ENCODE measurements at places on chromosomes 11 and 22.

DNA sequence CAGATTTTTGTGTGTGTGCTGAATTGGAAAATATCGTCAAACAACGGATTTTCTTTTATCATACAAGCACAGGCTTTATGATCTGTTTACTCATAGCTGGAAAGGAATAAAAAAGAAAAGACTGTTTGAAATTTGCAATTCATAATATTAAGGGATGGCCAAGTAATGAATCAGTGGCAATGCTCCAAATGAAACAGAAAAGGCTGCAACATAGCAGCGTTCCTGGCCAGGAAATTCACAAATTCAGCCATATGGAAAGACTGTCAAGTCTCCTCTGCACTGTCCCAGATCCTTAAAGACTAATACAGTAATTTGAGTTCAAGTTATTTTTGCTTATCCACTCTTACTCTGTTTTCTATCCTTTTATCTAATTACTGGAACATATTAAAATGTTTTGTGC lies 98.2 kb downstream of the MSANTD4 start:
- no peak for DNase-seq

GRCh38 chr11:126701520-126701897 lies 299.1 kb downstream of the KIRREL3 start:
- no peak for DNase-seq

DNA sequence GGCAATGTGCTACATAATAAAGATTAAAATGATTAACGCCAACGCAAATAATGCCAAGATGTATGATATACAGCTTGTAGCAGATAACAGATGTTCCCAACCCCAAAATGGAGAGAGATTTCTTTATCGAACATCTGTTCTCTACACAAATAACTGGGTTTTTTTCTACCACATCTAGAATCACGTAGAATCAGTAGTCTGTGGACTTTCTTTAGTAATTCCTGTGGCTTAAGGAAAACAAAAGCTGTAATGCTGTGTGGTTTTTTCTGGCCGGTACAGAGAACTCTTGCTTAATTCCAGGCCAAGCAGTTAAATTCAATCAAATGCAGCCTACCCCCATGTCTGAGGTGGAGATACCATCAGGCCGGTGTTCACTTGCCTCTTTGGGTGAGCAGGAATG lies 303.4 kb downstream of the FAT3 start:
- no peak for DNase-seq

- no peak for DNase-seq
These were observed 36.6 kb upstream of the CREB3L1 start for GRCh38 chr11:46240861-46241260.

GRCh38 chr11:30852645-30853044 lies 266.5 kb upstream of the MPPED2 start:
- DNase-seq, result no peak

GRCh38 chr11:1502168-1502953 lies 15.8 kb upstream of the MOB2 start:
- DNase-seq, result no peak

- no peak for DNase-seq
These were observed 43.8 kb downstream of the FBXO7 start for GRCh38 chr22:32518381-32518780.

DNA sequence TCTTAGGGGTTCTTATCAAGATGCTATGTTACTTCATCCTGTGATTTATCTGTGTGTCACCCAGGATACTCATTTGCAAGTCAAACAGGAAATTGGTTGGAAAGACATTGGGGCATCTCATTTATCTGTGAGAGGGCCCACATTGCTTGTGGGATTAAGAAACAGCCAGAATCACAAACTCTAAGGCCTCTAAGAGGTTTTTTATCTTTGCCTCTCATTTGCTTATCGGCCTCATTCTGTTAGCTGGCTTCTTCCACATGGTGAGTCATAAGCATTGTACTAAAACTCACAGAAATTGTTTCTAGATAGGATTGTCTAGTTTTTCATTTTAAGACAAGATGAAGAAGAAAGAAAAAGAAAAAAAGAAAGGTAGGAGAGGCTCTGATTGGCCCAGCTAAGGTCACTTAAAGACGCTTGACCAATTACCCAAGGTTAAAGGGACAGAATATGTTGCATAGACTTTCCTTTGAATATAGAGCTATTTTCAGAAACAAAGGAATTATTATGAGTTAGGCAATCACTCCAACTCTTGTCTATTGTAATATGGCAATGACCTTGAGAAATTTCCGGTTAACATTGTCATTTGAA lies 121.9 kb downstream of the ARHGAP42 start:
- DNase-seq, result no peak

- no peak for DNase-seq
These were observed 859.5 kb upstream of the CCDC90B start for GRCh38 chr11:84145616-84146185.

- DNase-seq, result no peak
These were observed 38.4 kb downstream of the CD44 start for GRCh38 chr11:35177370-35177769.

- no peak for DNase-seq
These were observed 540.8 kb downstream of the SOX6 start for GRCh38 chr11:15815246-15816195.

DNA sequence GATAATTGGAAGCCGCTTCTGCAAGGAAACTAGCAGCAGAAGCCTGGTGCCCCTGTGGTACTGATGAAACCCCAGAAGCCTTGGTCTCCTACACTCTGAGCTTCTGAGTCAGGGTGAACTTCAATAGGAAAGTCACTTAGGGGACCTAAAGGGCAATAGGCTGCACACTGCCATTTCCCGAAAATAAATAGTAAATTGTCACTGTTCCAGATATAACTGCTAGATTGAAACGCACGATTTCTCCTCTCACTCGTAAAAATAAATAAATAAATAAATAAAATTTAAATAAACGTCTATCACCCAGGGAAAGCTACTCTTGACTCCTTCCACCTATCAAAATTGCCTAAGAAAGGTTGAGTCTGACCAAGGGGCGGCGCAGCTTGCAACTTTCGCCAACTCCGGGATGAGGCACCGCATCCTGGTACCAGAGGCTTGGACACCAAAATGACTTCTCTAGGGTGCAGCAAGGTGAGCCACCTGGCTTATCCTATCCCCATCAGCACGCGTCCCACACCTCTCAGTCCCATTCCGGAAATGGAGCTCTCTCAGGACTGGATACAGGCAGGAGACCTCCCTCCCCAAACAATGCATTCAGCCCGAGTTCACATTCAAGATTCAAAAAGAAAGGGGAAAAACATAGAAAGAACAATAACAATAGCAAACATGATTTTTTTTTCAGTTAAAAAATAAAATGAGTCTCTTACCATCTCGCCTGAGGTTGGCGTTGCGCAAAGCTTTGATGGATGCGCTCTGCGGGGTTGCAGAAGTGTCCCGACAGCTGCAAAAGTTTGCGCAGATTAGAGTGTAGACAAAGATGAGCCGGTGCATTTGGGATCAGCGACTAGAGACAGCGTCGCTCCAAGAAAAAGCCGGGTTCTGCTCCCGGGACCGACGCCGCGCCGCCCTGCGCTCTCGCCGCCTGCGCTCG lies 583 bp downstream of the PDGFD start:
- DNase-seq, result no peak

GRCh38 chr11:13108416-13108815 lies 99.3 kb downstream of the RASSF10 start:
- no peak for DNase-seq

DNA sequence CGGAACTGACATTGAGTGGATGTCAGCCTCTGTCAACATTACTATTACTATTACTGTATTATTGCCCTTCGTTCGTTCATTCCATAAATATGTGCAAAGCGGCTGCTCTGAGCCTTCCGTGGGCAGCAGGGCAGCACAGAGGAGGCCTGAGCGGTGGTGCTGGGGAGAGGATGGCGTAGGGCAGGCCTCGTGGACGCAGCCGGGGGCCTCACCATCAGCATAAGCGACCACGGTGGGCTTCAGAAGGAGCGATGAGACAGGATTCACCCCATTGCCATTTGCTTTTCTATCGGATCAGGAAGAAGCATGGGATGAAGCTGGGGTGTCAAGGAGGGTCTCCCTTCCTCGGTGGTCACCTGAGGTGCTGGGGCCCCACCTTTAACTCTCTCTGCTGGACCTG lies 22.7 kb downstream of the ANO1 start:
- DNase-seq, result no peak

DNA sequence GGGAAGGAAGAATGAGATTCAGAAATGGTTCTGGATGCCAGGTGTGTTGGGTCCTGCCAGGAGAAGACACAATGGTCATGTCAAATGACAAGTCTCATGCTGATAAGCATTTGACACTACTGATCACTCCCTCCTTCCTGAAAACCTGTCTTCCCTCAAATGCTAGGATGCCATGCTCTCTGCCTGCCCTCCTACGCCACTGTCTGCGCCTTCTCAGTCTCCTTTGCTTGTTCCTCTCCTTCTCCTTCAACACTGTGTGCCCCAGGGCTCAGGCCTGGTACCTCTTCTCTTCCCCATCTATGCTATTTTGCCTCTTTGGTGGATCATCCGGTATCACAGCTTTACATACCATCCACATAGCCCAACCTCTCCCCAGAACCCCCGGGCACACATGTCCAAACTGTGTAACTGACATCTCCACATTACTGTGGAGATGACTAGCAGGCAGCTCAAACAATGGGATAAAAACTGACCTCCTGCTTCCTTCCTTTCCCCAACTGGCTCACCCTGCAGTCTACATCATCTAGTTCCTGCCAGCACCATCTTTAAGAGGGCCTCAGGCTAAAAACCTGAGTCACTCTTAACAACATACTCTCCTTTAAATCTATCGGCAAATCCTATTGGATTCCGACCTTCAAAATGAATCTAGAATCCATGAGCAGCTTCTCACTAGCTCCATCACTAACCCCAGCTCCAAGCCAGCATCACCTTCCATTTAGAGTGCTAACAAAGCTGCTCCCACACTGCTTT lies 8.2 kb downstream of the AP1B1 start:
- peak; percentile 74 for DNase-seq

- DNase-seq, result no peak
These were observed 173.7 kb downstream of the KIF18A start for GRCh38 chr11:27933992-27934829.

GRCh38 chr11:125945797-125946520 lies at the start of gene VSIG10L2:
VSIG10L2 (plus strand) TSS chr11:125946044; CDS start chr11:125946056, 12 bp downstream.
- no peak for DNase-seq

- no peak for DNase-seq
These were observed 115.9 kb upstream of the CSNK2A3 start for GRCh38 chr11:11468954-11469353.

GRCh38 chr11:46504817-46505613 lies 88.8 kb downstream of the AMBRA1 start:
- no peak for DNase-seq

DNA sequence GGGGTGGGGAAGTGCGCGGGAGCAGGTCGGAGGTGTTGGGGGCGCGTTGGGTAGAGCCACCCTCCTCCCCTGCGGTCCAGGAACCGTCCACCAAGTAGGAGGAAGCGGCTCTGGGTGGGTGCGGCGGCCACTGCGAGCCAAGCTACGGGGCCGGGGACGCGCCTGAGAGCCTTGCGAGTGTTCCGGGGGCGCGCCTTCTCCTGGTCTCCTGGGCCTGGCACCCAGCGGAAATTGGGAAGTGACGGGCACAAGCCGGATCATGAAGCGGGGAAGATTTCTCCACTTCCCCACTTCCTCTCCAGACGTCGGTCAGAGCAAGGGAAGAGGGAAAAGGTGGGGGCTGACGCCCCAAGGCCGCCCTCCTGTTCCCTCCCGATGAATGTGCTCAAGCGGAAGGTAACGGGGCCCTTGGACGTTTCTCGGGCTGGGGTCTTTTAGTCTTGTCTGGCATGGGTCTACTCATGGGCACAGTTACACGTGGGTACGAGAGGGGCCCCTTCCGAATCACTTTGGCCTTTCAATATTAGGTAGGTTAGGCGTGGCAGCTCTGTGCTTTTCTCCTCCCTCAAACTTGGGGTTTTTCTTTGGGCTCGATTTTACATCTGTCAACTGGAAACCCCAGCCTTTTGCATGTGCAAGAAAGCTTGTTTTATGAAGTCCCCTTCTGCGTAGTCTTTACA lies 865 bp downstream of the RBM14 start:
- no peak for DNase-seq

- DNase-seq, result peak; percentile 24
These were observed at the start of gene MAJIN for GRCh38 chr11:64971421-64972233. MAJIN (minus strand) TSS chr11:64972108; CDS start chr11:64959405, 12,703 bp downstream.

- DNase-seq, result no peak
These were observed 126.2 kb upstream of the SERPIND1 start for GRCh38 chr22:20647586-20648305.

DNA sequence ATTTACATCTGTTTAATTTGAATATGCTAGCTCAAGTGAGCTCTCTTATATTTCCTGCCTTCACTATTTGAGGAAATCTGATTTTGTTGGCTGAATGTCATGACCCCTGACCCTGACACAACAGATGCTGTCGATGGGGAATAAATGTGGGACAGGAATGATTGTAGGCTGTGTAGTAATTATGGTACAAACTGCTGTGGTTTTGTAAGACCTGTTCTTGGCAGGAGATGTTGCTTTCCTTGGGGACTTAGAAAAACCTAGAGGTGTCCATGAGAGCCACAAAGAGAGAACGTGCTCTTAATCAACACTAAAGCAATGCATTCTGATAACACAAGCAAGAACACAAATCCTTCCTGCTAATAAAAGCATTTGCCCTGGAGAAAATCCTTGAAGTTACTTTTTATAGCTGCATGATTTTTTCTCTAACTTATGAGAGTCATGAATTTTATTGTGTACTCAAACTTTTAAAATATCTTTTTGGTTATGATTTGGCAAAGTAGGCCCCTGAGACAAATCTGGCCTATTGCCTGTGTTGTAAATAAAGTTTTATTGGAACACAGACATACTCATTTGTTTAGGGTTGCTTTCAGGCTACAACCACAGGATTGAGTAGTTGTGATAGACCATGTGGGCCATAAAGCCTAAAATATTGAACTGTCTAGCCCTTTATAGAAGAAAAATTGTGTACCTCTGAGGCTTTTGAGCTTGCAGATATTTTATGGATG lies 90.2 kb downstream of the DDX10 start:
- DNase-seq, result no peak

DNA sequence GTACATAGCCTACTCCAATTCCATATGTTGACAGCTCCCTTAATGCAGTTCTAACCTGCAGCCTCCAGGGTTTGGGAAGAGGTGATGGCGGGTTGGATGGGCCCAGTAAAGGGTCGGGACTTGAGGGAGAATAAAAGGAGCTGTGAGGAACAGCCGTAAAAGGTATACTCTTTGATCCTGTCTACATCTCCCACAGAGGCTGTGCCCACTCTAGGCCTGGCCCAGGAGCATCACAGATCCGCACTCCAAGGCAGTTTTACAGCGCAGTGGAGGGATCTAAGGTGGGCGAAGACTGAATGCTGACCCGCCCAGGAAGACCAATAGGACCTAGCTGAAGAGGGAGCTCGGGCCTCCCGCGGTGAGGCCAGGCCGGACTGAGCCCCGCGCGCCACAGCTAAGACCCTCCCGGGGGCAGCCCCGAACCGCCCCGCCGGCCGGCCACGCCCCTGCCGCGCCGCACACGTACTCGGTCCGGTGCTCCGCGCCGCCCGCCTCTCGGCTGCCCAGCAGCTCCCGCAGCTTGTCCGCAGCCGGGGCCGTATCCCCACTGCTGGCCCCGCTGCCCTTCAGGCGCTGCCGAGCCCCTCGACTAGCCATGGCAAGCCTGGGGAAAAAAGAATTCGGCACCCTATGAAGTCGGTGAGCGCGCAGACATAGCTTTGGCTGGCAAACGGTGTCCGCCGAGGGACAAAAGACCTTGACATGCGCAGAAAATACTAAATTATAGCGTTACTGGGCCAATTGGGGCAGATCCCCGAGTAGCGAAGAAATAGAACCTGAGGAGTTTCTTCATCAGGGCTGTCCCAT lies at the start of gene ALG9:
Gene ALG9 (minus strand): TSS at position 696 of the 807 bp plus-strand sequence. CDS start 99 bp downstream, at position 597.
- DNase-seq, result peak; percentile 58

Data from pulmonary artery endothelial cell (primary cell).